CD14-positive monocyte (primary cell): ENCODE measurements at places on chromosomes 11 and 22.

DNA sequence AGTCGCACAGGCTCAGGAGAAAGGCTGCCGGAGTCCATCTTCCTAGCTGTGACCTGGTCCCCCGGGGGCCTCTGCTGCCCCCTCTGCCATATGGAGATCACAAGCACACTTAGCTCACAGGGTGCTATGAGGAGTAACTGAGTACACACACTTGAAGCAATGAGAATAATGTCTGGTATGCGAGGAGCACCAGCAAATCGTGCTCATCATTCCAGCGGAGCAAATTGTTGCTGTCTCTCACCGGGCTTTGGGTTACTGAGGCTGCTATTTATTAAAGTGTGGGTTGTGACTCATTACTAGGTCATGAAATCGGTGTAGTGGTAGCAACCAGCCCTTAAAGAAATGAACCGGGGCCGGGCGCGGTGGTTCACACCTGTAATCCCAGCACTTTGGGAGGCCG lies 48.1 kb upstream of the EIF3D start:
- no peak for DNase-seq

GRCh38 chr11:211741-212140 lies 4.2 kb downstream of the RIC8A start:
- no peak for DNase-seq

DNA sequence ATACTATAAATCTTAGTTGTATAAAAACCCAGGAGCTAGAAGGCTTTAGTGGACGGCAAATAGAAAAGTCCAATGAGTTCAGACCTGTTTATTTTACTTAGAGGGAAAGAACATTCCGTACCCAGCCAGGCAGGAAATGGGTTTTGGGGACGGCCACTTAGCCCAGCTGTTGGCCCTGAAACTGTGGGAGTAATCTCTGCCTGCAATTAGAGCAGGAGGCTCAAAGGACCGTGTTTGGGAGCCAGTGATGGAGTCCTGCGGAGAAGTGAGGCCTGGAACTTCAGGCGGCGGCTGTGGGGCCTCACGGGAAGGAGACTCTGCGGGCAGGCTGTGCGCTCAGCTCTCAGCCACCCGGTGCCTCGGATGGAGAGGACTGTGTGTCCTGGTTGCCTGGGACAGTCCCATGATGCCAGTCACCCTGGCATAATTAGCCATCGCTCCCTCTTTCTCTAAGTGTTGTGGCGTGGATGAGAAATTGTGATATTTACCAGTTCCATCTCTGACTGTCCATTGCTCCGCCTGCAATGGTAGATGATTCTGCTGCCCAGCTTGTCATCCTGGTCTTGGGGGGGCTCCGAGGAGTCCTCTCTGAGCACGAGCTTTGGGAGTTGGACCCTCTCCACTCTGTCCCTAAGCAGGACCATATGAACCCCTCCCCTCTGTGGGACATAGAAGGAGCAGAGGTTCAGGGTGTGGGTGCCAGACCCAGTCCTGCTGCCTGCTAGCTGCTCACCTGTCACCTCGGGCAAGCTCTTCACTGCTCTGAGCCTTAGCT lies 530.3 kb downstream of the TBC1D22A start:
- DNase-seq, result no peak

DNA sequence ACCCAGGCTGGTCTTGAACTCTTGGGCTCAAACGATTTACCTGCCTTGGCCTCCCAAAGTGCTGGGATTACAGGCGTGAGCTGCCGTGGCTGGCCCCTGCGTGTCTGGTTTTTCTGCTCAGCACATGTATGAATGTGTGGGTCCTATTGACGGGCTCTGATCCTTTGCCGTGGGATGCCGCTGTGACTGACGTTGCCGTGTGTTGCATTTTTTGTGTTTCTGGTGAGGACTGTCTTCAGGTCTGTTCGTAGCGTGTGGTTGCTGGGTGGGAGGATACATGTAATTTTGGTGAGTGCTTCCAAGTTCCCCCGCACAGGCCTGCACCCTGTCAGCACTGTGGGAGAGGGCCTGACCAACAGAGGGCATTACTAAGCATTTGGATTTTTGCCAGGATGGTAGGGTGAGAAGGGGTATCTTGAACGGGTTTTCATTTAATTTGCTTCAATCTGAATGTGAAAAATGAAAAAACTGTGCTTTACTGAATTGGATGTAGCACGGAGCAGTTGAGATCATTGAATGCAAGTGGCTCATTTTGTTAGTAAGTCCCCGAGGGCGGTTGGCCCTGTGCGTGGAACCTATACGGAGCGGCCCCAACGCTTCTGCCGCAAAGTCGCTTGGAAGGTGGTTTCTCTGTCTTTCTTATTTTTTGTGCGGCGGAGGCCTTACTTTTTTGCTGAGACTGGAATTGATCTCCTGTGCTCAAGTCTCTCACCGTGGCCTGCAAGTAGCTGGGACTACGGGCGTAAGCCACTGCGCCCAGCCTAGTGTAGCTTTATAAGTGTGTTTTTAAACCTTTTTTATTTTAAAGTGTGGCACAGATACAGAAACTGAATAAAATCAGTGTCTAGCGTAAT lies 8.2 kb downstream of the ZBED4 start:
- no peak for DNase-seq

GRCh38 chr11:118074785-118075184 lies 2.1 kb upstream of the TMPRSS4 start:
- no peak for DNase-seq

DNA sequence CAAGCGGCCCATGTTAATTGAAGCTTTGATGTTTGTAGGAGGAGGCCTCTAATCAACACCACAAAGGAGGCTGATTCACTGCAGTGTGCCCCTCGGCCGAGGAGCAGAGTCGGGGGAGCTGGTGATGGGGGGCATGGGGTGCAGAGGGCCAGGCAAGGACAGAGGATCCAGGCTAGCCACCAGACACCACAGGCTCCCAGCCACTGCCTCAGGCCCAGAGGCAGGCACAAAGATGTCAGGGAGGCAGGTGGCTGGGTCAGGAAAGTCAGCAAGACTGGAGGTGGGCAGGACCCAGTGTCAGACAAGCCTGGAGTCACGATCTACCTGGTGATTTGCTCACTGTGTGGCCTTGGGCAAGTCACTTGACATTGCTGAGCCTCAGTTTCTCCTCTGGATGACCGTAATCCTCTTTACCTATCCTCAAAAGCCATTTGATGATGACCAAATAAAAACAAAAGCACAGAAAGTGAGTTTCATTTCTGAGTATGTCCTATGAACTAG lies 121.0 kb downstream of the BUD13 start:
- no peak for DNase-seq

DNA sequence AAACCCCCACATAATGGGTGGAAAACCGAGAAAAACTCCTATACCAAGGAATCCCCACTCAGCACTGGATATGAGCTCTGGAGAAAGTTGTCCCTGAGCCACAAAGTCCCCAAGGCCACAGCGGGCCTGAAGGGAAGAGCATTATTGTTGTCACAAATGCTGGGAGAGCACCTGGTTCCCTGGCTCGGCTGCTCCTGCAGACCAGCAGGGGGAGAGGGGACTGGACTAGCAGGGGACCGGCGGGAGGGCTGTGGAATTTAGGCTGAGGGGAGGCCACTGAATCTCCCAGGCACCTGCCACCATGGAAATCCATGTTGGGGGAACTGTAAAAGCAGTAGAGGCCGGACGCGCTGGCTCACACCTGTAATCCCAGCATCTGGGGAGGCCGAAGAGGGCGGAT lies 7.0 kb downstream of the PC start:
- no peak for DNase-seq

- no peak for DNase-seq
These were observed 116.3 kb downstream of the TIMP3 start for GRCh38 chr22:32917577-32918354.

DNA sequence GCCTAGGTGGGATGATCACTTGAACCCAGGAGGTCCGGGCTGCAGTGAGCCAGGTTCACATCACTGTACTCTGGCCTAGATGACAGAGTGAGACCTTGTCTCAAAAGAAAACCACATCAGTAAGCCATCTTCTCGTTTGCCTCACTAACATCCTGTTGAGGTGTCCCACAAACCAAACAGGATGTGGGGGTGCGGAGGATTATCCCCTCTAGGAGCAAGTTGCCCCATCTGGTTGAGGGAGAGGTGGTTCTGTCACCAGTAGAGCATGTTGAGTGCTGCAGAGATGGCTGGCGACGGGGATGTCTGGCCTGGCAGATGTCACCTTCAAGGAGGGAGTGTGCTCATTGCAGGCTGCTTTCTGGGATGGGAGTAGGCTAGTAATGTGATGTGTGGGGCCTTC lies 72.4 kb downstream of the ZNRF3 start:
- no peak for DNase-seq

DNA sequence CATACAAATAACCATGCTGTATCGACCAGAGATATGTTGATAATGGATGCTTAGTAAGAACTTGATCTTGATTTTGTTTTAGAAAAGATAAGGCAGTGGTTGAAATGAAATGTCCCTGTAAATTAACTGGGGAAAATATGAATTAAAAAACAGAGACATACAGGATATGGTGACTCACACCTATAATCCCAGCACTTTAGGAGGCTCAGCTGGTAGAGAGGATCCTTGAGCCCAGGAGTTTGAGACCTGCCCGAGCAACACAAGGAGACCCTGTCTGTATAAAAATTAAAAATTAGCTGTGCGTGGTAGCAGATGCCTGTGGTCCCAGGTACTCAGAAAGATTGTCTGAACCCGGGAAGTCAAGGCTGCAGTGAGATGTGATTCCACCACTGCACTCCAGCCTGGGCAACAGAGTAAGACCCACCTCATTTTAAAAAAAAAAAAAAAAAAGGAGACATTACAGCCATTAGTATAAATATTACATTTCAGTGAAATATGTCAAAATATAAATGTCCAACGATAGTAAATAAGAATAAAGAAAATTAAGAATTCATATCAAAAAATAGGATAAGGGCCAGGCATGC lies 4.6 kb downstream of the PICALM start:
- DNase-seq, result no peak

GRCh38 chr11:133723056-133723455 lies 122.3 kb downstream of the SPATA19 start:
- DNase-seq, result no peak

DNA sequence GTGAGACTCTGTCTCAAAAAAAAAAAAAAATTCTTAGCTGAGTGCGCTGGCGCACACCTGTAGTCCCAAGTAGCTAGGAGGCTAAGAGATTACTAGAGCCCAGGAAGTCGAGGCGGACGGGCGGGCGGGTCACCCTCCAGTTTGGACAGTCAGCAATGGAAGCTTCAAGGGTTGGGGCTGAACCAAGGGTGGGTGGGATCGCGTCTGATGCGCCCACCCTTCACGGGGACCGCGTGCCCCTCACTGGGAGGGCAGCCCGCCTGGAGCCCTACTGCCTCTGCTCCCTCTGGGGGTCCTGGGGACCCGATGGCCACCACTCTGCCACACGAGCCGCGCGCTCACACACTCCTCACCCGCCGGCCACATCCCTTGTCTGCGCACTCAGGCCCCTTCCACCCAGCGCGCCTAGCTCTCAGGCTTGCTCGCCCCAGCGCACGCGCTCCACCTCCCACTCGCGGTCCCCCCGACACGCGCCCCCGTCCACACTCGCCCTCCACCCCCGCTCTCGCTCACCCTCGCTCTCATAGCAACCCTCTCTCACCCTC lies 494 bp downstream of the CHID1 start:
- DNase-seq, result no peak

DNA sequence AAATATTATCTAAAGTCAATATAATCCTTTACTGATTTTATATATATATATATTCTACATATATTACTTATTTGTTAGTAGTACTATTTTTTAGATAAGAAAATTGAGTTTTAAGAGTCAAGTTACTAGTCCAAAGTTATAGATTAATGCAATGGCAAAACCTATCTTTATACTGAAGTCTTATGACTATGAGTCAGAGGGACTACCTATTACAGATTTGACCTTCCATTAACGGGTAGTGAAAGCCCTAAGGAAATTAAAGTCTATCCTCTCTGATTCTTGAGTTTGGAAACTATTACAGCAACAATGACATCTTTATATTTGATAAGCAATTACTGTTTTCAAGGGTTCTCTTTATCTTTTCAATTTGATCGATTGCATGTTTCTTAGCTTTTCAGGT lies 315.8 kb downstream of the CASP12 start:
- no peak for DNase-seq

- DNase-seq, result no peak
These were observed 31.8 kb downstream of the TPBGL start for GRCh38 chr11:75272391-75272790.

GRCh38 chr11:22677153-22677903 lies 10.9 kb downstream of the GAS2 start:
- DNase-seq, result no peak

DNA sequence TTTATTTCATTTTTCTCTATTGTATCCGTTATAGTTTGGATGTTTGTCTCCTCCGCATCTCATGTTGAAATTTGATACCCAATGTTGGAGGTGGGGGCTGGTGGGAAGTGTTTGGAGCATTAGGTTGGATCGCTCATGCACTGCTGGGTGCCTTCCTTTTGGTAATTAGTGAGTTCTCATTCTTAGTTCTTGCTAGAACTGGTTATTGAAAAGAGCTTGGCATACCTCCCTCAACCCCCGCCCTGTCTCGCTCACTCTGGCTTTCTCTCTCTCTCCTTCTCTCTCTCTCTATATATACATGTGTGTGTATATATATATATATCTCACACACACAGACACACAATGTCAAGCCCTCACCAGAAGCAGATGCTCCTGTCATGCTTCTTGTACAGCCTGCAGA lies 978.7 kb downstream of the DLG2 start:
- no peak for DNase-seq

DNA sequence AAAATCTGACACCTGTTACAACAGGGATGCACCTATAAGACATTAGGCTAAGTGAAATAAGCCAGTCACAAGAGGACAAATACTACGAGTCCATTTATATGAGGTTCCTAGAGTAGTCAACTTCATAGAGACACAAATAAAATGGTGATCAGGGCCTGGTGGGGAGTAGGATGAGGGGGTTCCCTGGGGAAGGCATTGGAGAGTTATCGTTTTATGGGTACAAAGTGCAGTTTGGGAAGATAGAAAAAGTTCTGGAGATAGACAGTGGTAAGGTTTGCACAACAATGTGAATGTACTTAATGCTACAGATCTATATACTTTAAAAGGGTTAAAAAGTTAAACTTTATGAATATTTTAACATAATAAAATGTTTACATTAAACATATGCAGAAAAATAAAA lies 31.4 kb upstream of the B3GNT6 start:
- no peak for DNase-seq

DNA sequence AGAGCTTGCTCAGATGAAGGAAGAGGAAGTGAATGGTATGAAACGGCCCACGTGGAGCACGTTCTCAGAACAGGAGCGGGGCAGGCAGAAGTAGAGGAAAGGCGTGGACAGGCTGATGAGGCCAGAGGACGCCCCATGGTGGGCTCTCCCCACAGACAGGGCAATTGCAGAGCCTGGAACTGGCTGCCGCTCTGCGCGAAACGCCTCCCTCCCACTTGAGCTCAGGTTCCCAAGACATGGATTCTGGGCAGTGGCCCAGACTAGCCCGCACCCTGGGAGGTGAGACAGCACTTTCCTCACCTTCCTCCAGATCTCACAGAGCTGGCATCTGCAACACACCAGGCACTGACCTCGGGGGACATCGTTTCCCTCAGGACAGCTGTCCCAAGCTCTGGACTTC lies 117.6 kb downstream of the PHF21B start:
- DNase-seq, result no peak

DNA sequence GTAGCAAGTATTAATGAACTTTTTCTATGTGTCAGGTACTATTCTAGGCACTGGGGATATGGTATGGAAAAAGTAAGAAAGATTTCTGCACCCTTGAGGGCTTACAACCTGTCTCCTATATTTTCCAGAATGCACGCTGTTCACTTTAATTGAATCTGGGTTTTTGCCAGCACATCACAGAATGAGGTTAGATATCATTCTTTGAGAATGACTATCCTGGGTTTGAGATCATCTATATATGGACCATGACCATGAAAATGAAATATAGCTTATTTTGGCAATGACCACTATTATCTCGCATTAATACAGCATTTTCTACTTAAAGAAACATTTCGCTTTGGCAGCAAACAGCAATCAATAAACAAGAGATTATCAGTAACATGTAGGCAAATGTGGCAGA lies 46.9 kb downstream of the C11orf71 start:
- DNase-seq, result no peak
